ENCODE measurements at places on chromosomes 5 and 9.

GRCh38 chr9:98821831-98822230 is 14.4 kb downstream of the GALNT12 start:
- DNase-seq, result peak; percentile 48

GRCh38 chr9:98287384-98287783 is 31.9 kb upstream of the TBC1D2 start:
- DNase-seq, result no peak

- DNase-seq, result no peak
Measured at GRCh38 chr9:5920860-5921328, 30.2 kb downstream of the MLANA start.

DNA sequence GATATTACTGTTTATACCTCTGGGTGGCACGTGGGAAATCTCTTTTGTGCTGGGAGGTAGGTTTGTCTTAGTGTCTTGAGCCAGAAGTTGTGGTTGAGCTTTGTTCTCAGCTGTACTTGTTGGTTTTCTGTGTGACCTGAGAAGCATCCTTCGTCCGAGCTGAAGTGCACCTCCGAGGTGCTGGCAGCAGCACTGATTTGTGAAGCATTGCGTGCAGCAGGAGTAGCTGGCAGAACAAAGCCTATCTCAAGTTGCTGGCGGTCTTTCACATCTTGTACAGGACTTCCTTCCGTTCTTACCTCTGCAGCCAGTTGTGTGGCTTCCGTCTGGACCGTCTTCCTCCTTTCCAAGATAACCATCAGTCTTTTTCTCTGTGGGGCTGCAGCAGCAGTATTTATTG is 4.3 kb downstream of the PRRC2B start:
- DNase-seq, result no peak

DNA sequence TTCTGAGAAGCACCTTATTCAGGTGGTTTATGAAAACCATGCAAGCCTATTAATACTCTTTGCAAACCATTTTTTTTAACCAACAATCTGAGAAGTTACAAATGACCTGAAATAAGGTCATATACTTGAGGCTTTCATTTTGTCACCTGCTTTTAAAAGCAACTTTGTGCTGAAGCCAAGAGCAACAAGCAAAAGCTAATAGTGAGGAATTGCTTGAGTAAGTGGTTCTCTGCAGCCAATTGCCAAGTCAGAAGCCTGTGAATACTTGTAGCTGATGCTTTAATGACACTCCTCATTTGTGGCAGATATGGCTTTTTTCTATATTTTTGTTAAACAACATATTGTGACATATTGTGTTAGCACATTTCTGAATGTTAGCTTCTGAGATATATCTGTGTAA is 126.7 kb upstream of the ZNF608 start:
- no peak for DNase-seq

GRCh38 chr9:19408316-19408692 is 505 bp upstream of the ACER2 start:
- peak; percentile 28 for DNase-seq

DNA sequence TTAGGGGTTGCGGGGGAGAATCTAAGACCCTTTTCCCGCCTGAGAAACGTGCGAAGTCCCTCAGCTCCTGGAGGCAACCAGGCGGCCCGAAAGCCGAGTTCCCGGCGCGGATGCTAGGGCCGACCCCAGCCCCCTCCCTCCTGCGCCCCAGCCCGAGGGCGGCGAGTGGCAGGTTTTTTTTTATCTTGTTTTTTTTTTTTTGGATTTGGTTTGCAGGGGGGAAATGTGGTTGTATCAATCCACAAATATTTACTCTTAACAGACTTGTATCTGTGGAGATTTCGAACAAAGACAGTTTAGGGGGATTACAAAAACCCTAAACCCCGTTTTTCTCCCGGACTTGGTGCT is 10.7 kb downstream of the LMX1B start:
- no peak for DNase-seq

DNA sequence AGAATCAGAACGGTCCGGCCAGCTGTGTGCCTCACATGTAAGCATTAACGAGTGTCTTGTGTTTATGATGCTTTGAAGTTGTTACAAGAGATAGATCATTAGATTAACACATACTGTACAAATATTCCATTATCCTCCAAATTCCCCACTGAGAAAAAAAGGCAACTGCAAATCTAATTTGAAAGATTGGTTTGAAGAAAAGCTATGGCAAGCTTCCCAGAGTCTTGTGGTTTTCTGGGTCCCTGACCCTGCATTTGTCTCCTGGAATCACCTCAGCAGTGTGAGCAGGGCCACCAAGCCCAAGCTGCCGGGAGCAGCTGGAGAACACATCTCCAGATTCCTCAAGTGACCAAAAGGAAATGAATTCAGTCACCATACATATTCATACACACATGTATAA is 36.9 kb upstream of the ADAMTS16 start:
- no peak for DNase-seq

GRCh38 chr5:43168175-43168574 is 23.9 kb upstream of the NIM1K start:
- no peak for DNase-seq

- DNase-seq, result no peak
Measured at GRCh38 chr9:126233175-126233574, 93.5 kb upstream of the MVB12B start.

DNA sequence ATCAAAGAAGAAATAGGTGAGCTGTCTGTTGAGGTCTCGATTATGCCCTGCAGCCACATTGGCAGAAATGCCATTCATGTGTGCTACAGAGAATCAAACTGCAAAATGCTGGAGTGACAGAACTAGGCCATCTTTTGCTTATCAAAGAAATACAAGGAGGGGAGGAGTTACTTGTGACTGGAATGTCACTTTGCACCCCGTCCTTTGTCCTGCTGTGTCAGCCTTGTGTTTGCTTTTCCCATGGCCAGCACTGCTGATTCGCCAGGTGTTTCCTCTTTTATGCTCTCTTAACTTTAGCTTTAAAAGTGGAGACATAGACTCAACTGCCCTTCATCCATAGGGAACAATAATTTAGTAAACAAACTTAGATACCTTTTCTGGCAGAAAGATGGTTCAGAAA is 54.3 kb downstream of the SLC46A2 start:
- DNase-seq, result no peak
